ENCODE measurements at places on chromosomes 5 and 9.

DNA sequence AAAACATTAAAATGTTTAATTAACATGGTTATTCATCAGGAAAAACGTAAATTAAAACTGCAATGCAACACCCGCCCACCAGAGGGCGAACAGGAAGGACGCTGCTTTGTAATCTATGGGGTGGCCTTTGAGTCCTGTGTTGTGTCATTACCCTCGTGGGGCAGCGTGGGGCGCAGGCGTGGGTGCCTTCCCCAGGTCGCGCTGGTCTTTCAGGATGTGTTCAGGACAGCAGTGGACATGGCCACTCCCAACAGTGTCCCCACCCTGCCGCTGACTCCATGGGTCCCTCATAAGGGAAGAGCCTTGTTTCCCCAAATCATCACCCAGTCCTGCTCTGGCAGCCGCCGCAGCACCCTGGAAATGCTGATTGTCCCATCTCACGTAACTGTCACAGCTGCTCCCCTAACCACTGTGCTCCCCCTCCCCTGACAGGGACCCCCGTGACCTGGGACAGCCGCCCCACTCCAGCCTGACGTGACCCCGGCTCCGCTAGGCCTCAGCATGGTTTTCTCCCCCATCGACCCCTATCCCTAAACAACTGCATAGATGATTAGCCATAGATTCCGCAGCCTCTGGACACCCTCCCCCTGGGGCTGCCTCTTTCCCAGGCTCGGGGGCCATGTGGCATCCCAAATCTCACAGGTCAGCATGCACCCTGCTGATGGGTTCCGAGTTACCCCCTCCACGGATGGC lies 36.4 kb downstream of the GLT6D1 start:
- peak; percentile 55 for DNase-seq

GRCh38 chr9:98220911-98221310 lies 28.5 kb upstream of the CORO2A start:
- DNase-seq, result no peak

DNA sequence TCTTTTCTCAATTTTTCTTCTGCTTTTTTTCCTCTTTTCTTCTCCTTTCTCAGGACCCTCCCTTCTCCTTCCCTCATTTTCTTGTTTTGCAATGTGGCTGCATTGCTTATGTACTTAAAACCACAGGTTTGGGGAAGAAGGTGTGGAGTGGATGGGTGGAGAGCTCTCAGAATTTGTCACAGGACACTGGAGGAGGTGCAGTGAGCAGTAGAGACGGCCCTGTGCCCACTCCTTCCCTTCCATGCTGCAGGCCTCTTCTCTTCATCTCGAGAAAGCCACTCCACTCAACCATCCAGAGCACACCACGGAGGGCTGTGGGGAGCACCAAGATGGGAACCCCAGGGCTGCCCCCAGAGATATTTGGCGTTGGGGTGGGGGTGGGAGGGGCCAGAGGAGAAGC lies 92.3 kb downstream of the FSTL4 start:
- DNase-seq, result no peak

- DNase-seq, result no peak
Observed at GRCh38 chr9:71562140-71562539, 206.2 kb downstream of the CEMIP2 start.

- DNase-seq, result no peak
Observed at GRCh38 chr5:123112196-123112595, 23.2 kb downstream of the PRDM6 start.

GRCh38 chr9:79610019-79610631 lies 38.4 kb downstream of the TLE4 start:
- no peak for DNase-seq

DNA sequence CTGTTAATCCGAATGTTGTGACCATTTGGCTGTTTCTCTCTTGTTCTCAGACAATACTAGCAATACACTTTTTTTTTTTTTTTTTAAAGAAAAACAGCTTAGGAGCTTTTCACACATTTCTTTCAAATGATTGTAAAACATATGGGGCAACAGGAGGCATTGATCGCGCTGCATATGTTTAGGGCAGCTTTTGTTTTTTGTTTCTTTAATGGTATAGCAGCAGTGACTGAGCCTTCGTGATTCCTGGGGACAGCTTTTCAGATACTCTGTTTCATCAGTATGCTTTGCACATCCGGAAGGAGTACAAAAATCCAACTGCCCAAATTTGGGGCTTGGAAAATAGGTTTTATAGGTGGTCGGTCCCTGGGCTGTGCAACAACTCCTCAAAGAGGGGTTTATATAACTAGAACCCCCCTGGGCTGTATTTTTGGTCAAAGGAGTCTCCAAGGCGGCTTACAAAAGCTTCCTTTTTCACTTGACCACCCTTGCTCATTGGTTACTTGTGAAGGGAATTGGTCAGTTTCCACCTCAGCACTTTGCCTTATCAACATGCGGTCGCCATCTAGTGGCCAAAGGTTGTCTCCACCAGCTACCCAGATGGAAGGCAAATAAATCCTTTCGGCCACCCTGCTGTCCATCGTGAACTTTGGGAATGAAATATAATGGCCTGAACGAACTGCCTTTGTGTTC lies 91.8 kb downstream of the PDE6A start:
- DNase-seq, result no peak

- DNase-seq, result no peak
Observed at GRCh38 chr5:39057734-39058133, 16.5 kb downstream of the RICTOR start.

DNA sequence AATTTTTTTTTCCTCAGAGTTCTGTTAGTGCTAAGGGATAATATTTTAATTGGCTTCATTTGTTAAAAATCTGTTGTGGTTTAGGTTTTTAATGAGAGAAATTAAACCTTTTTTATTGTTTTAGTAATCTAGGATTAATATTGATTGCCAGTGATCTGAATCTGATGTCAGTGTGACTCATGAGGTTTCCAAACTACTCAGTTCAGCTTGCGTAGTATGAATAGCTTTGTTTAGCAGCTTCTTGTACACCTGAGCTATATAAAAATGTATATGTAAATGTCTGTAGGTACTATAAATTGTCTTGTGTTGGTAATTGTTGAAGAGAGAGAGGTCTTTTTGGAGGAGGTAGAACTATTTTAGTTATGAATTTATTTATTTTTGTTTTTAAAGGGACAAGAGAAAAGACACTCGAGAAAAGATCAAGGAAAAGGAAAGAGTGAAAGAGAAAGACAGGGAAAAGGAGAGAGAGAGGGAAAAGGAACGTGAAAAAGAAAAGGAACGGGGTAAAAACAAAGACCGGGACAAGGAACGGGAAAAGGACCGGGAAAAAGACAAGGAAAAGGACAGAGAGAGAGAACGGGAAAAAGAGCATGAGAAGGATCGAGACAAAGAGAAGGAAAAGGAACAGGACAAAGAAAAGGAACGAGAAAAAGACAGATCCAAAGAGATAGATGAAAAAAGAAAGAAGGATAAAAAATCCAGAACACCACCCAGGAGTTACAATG lies 26.3 kb downstream of the SREK1 start:
- no peak for DNase-seq

GRCh38 chr9:126916909-126917308 lies 2.3 kb downstream of the RALGPS1 start:
- DNase-seq, result no peak

- DNase-seq, result no peak
Observed at GRCh38 chr5:124550731-124551130, 195.7 kb downstream of the ZNF608 start.

Data from coronary artery (tissue), 2 donors.